Naive thymus-derived CD8-positive, alpha-beta T cell (primary cell): ENCODE measurements at places on chromosomes 16 and 17.

GRCh38 chr17:54976316-54976715, 7.8 kb downstream of the STXBP4 start:
- DNase-seq = no peak

GRCh38 chr16:27824786-27825185, 238.7 kb downstream of the GSG1L start:
- DNase-seq = no peak

GRCh38 chr16:531494-532125, 4.1 kb downstream of the CAPN15 start:
- DNase-seq = no peak

DNA sequence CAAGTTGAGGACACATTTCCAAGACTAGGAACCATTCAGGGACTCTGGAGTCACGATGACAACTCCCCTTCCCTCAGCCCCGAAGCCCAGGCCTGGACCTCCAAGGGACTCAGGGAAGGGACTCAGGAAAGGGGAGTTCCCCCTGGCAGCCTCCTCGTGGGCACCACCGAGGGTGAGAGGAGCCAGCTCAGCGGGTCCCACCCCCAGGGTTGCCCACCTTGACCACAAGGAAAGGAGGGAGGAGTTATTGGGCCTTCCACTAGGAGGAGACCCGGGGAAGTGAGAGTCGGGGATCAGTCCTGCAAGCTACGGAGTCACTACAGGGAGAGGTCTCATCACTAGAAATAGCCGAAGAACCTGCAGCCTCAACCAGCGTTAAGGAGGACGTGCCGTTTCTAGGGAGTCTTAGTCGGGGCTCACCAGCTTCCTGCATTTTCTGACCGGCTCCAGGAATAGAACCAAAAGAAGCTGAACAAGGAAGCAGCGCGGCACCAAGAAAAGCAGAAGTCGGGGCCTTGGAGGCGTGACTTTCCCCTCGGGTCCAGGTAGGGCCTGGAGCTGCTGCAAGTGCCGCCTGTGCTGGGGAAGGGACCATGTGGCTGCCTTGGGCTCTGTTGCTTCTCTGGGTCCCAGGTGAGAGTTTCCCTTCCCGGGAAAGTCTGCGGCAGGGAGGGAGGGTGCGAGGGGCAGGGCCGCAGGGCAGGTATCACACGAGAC, at the start of gene CD300A:
TSS of gene CD300A (plus strand) at position 524 of the 717 bp plus-strand sequence. CDS start at position 594, 70 bp downstream.
- peak; percentile 32 for DNase-seq
